ENCODE measurements at places on chromosomes 2 and 18.

DNA sequence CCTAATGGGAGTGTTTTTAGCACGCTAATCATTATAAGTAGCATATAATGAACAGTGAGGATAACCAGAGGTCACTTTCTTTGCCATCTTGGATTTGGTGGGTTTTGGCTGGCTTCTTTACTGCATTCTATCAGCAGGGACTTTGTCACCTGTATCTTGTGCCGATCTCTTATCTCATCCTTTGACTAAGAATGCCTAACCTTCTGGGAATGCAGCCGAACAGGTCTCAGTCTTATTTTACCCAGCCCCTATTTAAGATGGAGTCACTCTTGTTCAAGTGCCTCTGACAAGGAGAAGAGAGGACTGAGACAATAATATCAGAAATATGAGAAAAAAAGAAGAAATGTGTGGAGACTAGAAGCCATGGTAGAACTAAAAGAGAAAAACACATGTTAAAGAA is 276.4 kb downstream of the TMX3 start:
- no peak for DNase-seq

GRCh38 chr2:37586663-37587317 is 84.7 kb downstream of the CDC42EP3 start:
- no peak for DNase-seq

DNA sequence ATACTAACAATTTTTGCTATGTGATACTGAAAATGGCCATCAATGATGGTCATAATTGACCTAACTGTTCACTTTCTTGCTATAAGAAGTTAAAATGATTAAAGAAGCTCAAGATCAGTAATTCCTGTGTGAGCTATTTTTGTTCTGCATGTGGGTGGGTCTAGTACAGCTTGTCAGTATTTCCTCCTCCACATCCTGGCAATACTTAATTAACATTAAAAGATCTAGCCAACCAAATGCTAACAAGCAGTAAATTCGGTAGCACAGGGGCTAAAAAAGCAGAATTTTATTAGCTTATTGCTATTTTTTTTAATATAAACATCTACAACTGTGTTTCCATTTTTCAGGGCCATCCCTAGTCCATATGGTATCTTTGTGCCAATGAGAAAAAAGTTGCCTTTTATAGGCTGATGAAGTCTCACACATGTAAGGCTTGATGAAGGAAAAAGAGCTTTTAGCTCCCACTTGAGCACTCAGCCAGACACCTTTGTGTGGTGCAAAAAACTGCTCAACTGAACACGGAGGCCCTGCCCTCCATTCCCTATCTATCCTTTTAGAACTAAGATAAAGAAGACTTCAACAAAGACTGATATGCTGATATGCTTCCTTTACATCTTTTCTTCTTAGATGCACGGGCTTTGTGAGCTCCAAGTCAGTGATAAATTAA is 4.9 kb upstream of the PNO1 start:
- no peak for DNase-seq

DNA sequence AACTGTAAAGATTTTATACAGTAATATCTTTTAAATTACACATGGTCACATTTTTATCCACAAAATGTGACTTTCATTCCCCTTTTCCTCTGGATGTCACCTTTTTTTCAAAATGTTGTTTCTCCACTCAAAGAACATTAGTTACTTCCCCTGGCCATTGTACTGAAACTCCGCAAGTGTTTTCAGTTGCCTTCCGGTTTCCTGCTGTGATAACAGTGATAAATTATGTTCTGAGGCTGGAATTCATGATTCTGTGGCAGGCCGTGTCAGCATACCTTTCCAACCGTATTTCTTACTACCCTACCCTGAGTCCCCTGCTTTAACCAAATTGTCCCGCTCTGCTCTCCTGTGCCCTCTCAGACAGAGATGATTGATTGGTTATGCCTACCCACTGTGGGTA is 53.5 kb downstream of the MGAT5 start:
- no peak for DNase-seq

DNA sequence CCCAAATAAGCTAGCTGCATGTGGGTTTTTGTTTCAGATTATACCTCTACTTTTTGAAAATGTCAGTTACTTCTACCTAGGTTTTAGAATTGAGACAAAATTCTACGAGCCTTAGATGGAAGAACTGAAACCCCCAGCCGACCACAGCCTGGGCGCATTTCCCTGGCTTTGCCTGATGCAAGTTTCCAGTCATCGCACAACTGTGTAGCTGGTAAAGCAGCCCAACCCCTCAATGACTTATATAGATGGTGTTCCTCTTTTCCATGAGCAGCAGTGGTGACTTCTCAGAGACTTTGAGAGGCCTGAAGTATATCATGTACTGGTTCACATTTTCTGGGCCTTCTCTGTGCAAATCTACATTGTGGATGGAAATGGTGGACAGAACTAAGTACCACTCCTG is 515.4 kb upstream of the RAB6C start:
- DNase-seq = no peak

- DNase-seq = peak; percentile 68
These were observed 20.1 kb downstream of the TPGS2 start for GRCh38 chr18:36808681-36809080.

GRCh38 chr2:207337234-207338219 is 171.8 kb upstream of the KLF7 start:
- DNase-seq = peak; percentile 74

GRCh38 chr2:1910021-1910420 is 165.7 kb upstream of the PXDN start:
- DNase-seq = no peak

- DNase-seq = peak; percentile 65
These were observed 3.7 kb upstream of the PCBP1 start for GRCh38 chr2:70083344-70084156.

- DNase-seq = no peak
These were observed 34.6 kb upstream of the SP3 start for GRCh38 chr2:173999724-174000123.

DNA sequence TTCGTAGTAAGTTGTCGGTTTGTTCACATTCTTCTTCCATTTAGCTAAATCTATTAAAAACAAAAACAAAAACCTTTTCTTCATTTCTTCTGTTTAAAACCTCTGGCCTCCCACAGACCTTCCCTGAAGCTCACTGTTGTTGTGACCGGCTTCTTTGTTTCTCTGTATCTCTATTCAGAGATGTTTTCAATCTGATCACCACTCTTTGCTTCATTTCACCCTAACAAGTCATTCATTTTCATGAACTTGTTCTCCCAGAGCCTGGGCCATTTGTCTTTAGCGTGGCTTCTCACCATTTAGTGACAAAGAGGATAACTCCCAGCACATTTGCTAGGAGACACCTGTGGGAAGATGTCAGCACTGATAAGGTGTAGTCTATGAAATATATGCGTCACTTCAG is 794.2 kb downstream of the ERBB4 start:
- DNase-seq = no peak

DNA sequence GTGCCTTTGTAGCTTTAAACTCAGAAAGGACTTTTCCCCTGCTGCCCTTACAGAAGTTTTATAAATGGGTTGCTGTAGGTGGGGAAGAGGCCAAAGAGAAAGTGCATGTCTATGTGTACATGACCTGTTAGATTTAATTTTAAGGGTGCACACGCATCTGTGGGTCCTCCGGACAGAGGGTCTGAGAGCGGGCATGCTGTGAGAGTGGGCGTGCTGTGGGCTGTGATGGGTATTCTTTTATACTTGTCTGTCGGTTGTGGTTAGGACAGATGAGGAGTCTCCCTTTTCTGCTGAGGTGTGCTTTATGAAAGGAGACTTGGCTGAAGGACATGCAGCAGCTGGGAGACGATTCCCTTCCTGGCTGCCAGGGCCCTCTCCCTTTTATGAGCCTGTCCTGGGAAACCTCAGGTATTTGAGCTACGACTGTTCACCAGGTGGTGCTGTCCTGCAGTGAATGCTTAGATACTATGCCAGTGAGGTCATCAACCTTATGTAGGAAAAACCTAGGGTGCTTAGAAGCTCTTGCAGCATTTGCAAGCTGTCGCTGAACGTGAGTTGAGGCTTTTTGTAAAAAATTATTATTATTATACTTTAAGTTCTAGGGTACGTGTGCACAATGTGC is 67.5 kb downstream of the TANC1 start:
- peak; percentile 85 for DNase-seq

- no peak for DNase-seq
These were observed 23.9 kb downstream of the SPTBN1 start for GRCh38 chr2:54480025-54480424.

GRCh38 chr2:222057347-222058073 is 241.3 kb downstream of the PAX3 start:
- no peak for DNase-seq

- DNase-seq = no peak
These were observed 58.4 kb downstream of the DYSF start for GRCh38 chr2:71511776-71512175.

GRCh38 chr2:138364554-138365162 is 136.9 kb upstream of the SPOPL start:
- peak; percentile 75 for DNase-seq

- no peak for DNase-seq
These were observed 1.1 kb upstream of the ATP6V1C2 start for GRCh38 chr2:10720306-10720705.

GRCh38 chr2:95037384-95037839 is 11.9 kb downstream of the MAL start:
- DNase-seq = no peak

DNA sequence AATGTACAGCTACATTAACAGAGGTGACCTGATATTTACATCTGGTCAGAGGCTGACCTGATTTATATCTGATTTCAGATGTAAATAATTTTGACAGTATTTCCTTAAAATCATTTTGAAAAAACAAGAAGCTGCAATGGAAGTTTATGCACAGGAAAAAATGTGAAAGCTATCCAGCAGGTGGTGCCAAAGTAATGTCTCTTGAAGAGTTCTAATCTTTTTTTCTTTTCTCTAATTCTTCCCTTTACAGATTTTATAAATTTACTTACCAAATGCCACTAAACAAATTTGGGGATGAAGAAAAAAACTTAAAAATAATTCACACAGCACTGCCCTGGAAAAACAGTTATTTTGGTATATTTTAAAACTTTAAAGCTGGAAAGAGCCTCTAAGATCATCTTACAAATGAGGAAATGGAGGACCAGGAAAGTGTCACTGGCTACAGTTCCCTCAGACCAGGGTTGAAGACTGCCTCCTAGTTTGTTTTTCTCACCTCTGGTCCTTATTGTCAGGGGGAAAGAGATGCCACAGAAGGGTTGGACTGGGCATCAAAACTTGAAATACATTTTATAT is 16.4 kb upstream of the FBLN7 start:
- peak; percentile 16 for DNase-seq

GRCh38 chr2:205868773-205869333 is 186.6 kb downstream of the NRP2 start:
- DNase-seq = peak; percentile 86

- peak; percentile 98 for DNase-seq
These were observed 174.0 kb downstream of the TGIF1 start for GRCh38 chr18:3623769-3624545.

- DNase-seq = no peak
These were observed 653.7 kb downstream of the DCDC2C start for GRCh38 chr2:4357121-4357520.

GRCh38 chr2:117963446-117963845 is 50.4 kb downstream of the CCDC93 start:
- DNase-seq = peak; percentile 56

DNA sequence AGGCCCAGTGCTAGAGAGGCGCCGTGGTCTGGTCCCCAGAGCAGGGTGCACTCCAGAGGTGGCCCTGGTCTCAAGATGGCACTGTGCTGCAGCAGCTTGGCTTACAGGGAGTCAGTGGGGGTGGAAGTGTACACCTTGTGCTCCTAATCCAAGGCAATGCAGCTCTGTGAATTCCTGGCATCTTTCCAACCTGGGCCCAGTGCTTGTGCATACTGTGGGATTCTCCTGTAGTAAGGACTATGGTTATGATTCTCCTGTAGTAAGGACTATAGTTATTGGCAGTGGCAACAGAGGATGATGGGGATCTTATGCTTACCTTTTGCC is 616.7 kb upstream of the REG3G start:
- no peak for DNase-seq

DNA sequence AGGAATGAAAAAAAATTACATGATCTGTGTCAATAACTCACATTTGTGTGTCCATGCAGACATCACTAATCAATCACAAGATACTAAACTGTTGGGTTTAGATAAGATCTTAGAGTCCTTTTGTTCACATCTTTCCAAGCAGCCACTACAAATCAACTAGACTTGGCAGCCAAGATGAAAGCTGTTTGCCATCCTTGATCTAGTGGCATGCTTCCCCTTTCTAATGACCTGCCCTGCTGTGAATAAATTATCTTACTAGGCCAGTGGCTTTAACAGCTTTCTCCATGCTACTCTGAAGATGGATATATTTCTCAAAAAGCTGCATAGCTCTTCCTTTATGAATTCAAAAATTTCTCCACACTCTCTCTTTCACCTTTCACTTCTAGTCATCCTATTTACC is 1338.0 kb upstream of the ACVR2A start:
- no peak for DNase-seq

DNA sequence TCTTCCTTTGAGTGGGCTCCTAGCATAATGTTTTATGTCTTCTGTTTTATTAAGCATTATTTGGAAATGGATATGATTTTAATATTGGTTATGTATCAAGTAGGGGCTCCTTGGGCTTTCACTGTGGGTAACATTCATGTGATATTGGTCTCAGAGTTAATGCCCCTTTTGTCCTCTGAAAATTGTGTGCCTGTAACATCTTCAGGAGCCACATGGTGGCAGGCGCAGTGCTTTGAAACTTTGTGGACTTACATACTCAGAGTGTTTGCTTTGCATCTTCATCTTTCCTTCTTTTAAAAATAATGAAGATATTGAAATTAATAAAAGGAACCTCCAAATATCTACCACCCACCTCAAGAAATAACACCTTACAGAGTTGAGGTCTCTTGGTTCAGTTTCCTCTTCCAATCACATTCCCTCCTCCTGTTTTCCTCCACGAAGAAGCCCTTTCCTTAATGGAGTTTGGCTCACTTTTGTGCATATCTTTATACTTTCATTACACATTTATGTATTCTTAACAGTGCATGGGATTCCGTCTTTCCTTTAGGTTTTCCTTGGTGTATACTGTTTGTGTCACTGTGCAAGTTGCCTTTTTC is 73.5 kb downstream of the LIMS1 start:
- DNase-seq = no peak

GRCh38 chr2:195364015-195364965 is 292.7 kb upstream of the SLC39A10 start:
- peak; percentile 72 for DNase-seq

- DNase-seq = peak; percentile 60
These were observed at the start of gene RAB31 for GRCh38 chr18:9708057-9708433. RAB31 (plus strand) TSS chr18:9708301; CDS start chr18:9708406, 105 bp downstream.

DNA sequence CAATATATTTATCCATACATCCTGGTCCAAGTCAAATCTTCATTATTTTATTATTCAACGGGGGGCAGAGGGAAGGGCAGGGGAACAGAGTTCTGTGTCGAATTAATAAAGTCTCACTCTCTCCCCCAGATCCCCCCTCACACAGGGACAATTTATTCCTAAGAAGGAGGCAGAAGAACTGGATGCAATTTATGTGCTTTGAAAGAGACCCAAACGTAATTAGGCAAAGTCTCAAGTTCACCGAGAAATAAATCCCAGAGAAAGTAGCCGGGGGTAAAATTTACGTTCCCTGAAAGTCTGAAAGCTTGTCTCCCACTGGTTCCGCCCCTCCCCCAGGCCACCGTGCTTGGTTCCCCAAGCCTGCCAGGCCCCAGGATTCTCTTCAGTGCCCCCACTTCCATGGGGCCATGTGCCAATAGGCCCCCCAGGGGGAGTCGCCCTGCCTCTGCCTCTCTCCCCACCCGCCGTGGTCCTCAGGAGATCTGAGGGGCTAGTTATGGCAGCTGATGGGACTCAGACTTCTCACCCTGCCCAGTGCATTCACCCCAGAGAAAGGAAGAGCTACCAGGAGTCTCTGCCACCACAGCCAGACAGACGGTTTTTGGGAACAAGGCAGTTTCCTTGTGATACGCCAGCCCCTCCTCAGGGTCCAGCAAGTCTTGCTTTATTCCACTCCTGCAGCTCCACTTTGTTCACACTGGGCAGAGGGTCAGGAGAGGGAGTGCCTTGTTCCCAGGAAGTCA is 215.5 kb downstream of the CYP26B1 start:
- no peak for DNase-seq
